ENCODE measurements at places on chromosomes 2 and 18. TPM values are rescaled to one million over a fixed set of nuclear protein-coding genes. Genes with fewer than 3 reads are reported as not detected.

DNA sequence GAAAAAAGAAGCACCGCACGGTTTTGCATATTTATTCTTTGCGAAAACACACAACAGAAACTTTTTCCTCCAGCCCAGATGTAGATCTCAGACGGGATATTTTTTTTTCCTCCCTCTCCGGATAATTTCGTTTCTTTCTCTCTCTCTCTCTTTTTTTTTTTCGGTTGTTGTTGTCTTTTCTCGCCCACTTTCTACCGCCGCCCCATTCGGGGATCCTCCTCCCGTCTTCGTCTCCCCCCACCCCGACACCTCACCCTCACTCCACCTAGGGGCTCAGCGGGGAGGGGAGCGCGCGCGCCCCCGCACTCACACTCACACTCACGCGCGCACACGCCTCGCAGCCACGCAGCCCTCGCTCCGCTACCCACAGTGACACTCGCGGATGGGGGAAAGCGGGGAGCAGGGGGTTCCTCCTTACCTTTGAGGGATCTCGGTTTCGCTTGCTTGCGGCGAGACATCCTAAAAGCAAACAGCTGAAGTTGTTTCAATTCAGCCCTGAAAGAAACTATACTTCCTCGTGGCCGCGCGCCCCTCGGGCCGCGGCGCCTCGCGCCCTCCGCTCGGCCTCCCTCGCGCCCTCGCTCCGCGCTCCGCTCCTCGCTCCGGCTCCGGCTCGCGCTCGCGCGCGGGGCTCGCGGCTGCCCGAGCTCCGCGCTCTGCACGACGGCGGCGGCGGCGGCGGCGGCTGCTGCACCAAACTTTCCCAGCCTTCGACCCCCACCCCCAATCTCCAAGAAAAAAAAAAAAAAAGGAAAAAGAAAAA, 1.3 kb downstream of the ZNF521 start:
- no peak for DNase-seq

The CDH19 gene
- total RNA-seq: 3.4 TPM

The C1QL2 gene
- total RNA-seq: 0.23 TPM

The EDAR gene
- total RNA-seq: 0.46 TPM

The ASAP2 gene
- 9.2 TPM for total RNA-seq

DNA sequence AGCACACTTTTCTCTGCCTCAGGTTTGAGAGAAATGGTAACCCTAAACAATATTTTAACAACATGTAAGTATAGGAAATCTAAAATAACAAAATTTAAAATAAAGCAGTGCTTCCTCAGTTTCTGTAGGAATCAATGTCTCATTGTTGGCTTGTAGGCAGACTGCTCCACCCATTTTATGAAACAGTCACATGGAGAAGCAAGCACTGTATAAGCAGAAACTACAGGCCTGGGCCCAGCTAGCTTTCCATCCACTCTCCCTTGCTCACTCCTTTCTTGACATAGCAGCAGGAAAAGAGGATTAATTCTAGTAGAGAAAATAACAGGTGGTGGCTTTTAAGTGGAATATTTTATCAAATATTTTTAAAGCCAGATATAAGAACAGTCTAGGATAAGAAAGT, 97.2 kb downstream of the PLEKHM3 start:
- no peak for DNase-seq

The LBX2 gene
- total RNA-seq: 1.2 TPM

DNA sequence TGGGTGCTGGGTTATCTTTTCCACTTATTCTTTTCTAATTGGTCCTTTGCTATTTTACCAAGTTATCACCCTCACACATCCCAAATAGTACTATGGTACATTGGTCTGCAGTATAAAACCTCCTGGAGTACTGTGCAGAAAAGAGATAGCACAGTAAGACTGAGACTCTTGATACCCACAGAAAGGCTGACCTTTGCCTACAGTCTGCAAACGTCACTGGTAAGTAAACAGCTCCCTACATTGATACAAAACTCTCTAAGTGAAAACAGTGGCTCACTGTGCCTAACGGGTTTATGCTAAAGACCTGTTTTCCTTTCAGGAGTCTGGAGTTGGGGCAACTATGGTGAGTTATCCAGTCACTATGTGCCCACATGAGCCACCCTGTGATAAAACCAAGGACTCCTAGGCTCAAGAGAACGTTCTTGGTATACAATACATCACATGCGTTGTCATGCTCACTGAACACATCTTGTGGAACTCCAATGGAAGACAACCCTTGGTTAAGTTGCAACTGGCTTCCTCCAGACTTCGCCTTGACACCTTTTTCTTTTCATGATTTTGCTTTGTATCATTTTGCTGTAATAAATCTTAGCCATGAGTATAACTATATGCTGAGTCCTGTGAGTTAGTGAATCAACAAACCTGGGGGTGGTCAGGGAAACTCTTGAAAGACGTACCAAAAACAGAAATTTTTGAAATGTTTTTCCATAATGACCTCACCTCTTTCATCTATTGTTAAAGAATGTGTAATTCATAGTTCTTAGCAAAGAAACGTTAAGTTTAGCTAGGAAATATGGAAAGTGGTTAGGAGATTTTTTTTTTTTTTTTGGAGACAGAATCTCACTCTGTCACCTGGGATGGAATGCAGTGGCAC, 104.9 kb downstream of the C2orf74 start:
- DNase-seq: no peak

GRCh38 chr2:1900732-1901131, 156.4 kb upstream of the PXDN start:
- no peak for DNase-seq

GRCh38 chr18:2976218-2977132, 36.5 kb downstream of the LPIN2 start:
- no peak for DNase-seq

GRCh38 chr2:239651859-239652258, 251.0 kb upstream of the HDAC4 start:
- no peak for DNase-seq

- DNase-seq: no peak
Measured at GRCh38 chr2:2851316-2851715, 520.2 kb upstream of the MYT1L start.

GRCh38 chr2:200443376-200443775, 66.5 kb downstream of the KCTD18 start:
- no peak for DNase-seq

The ASB1 gene
- total RNA-seq: 27.8 TPM

- DNase-seq: no peak
Measured at GRCh38 chr2:206890926-206891325, 48.4 kb upstream of the CPO start.

DNA sequence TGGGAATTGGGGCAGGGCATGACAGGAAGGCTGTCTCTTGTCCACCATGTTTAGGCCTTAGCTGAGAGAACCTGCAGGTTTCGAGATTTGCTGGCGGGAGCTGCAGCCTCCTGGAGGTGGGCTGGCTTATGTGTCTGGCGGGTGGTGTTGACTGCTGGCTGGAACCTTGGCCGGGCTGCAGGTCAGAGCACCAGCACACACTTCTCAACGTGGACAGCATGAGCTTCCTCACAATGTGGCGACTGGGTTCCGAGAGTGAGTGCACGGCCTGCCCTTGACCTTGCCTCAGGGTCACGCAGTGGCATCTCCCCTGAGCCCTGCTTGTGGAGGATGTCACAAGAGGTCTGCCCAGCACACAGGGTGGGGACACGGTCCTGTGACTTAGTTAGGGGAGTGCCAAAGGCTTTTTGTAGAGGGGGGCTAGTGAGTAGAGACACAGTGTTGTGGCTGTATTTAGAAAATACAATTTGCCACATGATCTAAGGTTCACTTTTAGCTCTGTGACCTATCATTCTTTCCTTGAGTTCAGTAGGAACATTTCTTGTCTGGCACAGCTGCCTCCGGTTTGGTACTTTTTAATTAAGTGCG, 134.8 kb downstream of the SEPTIN10 start:
- DNase-seq: no peak

The ANO7 gene
- 187 TPM for total RNA-seq

Measured in prostate gland (tissue), 2 donors.